CD4-positive, alpha-beta T cell treated with Interleukin-17A for 1 hour (primary cell): ENCODE measurements at places on chromosomes 7 and 10.

GRCh38 chr10:112286837-112287818, 3.9 kb downstream of the TECTB start:
- no peak for DNase-seq

GRCh38 chr10:48813825-48814224, 125.8 kb downstream of the LRRC18 start:
- DNase-seq = no peak

DNA sequence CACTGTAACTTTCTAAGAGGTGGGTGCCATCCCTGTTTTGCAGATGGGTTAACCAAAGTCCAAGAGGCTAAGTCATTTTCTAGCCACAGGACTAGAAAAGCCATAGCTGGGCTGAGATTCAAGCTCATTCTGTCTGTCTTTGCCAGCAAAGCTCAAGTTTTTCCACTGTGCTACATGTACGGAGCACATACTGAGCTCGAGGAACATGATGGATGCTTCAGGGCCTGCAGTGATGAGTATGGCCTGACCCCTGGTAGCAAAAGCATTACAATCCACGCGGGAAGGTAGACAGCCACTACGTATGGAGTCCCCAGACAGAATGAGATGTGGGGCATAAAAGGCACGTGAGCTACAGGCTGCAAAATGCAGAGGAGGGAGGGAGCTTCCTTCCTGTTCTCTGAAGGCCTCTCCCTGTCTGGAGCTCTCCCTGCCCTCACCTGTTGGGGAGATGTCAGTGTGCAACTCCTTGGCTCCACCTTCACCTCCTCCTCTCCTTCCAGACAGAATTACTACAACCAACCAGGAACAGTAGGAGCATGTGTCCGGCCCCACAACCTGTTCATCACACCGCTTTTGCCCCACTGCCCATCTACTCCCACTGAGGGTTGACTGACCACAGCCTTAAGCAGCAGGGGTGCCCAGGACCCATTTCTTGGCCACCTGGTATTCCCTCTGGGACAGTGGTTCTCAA, 16.4 kb downstream of the ITPRIP start:
- DNase-seq = no peak

DNA sequence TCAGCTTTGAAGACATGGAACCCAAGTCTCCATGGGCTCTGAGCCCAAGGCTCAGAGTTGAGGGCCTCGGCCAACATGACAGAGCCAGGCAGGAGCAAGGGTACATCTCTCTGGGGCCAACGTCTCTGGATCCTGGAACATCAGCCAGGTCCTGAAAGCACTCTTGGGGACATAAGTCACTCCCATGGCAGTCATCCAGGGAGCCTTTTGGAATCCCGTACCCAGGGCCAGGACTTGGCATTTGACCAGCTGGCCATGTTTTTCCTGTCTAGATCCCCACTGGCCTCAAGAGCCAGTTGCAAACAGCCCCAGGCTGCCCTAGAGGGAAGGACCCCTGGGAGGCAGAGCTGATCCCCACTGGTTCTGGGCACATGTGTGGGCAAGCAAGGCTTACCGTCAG, 4.3 kb upstream of the CXCL12 start:
- DNase-seq = no peak

- no peak for DNase-seq
These were observed 1066.5 kb downstream of the TYW1 start for GRCh38 chr7:68063171-68063570.

DNA sequence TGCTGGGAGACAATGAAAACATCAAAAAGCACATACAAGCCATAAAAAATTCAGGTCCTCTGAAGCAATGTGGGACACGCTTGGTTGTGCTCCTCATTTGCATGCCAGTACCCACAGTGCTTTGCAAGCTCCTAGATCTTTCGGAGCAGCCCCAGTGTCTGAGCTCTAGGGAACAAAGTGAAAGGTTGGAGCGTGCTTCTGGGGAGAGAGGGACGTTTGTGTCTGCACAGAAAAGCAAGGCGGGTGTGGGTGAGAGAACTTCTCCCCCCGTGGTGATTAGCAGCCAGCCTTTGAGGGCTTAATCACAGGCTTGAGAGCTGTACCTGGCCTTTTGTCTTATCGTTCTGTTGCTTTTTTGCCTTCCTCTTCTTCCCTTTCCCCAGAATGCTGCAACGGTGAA, 76.7 kb upstream of the HABP2 start:
- no peak for DNase-seq

DNA sequence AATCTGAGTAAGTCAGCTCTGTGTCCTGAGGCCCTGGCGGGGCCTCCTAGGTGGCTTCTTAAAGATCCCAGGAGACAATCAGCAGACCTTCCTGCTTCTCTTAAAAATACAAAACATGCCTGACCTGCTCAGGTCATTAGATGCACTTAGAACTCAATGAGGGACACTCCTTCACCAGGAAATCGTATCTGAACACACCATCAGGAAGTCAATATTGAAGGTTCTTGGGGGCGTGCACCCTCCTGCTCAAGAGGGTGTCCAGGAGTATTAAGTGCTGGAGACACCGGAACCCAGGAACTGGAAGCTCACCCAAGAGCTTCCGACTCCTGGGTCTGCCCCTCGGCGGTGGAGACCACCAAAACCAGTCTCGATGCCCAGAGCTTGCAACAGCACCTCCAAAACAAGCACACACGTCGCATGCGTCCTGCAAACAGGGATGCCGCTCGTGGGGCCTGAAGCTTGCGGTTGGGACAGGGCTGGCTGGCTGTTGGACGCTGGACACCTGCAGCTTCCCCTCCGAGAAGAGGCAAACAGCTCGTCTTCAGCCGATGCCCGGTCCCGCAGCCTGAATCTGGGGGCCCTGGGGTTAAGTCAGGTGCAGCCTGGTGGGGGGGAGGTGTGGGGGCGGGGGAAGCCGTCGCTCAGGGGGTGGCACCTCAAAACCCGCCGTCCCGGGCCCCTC, 803 bp downstream of the RAPGEF5 start:
- DNase-seq = no peak

DNA sequence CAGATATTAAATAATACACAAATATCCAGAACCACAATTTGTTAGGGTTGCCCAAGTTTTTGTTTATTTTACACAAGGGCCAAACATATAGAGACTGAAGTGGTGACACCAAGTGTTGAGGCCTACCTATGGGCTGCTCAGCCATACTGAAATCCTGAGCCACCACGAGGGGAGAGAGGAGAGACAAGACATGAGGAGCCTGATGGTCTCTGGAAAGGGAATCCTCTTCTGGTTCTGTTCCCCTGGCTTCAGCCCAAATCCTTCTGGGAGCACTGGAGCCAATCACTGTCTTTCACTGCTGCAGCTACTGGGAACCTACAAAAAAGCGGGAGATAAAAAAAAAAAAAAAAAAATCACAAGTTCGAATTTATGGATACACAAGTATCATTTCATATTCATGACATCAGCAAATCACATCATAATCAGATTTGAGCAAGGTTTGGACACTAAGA, 1.9 kb downstream of the SKIDA1 start:
- DNase-seq = no peak

DNA sequence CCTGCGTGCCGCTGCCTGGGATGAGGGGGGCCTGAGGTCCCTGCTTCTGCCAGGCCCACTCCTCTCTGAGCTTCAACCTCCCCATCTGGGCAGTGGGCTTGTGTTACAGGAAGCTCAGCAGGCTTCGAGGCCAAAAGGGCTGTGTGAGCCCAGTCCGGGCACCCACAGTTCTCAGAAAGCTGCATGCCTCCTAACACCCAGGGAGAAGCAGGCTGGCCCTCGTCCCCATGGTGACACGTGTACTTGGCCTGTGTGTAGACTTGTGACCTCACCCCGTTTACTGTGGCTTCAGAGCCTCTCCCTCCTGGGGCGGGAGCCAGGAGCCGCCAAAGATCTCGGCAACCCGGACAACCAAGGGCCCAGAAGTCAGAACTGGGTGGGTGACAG, 2.2 kb upstream of the GRIFIN start:
- no peak for DNase-seq

- DNase-seq = peak; percentile 22
These were observed 27.9 kb downstream of the MTURN start for GRCh38 chr7:30162622-30163124.

- DNase-seq = no peak
These were observed 114.7 kb upstream of the AHR start for GRCh38 chr7:17183630-17184328.

GRCh38 chr7:72217151-72217550, 195.0 kb downstream of the CALN1 start:
- DNase-seq = no peak

DNA sequence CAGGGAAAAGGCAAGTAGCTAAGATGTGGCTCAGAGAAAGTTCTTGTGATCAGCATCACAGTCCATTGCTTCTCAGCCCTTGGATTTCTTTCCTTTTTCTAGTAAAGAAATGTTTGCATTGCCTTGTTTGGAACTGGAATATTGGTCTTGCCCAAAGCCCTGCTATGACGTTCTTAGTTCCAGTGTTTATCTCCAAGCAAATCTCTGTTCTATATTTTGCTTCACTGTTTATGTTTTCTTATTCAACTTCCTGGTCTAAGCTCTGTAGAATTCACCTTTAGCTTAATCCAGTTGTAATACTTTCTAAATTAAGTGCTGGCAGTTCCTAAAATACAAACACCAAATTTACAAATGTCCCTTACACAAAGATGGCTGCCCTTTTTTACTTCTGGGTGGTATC, 88.7 kb upstream of the ZNF438 start:
- DNase-seq = no peak

- DNase-seq = no peak
These were observed 332.0 kb downstream of the NXPH1 start for GRCh38 chr7:8765374-8765773.

DNA sequence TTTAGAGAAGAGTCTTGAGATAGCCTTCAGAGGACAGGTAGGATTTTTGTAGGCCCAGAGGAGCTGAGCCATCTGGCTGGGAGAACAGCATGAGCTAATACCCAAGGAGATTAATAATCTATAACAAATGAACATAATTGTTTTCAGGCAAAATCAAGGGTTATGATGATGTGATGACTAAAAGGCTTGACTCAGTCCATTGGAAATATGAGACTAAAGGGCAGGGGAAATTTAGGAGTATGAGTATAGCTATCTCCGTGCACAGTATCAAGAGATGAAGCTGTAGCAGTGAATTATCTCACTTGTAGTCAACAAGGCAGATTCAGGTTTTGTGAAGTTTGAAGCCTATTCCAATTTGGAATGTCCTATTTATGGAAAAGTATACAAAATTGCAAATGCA, 40.1 kb downstream of the CSTF2T start:
- DNase-seq = no peak

- DNase-seq = no peak
These were observed 70.6 kb downstream of the STK17A start for GRCh38 chr7:43653466-43653865.

- no peak for DNase-seq
These were observed 103.0 kb upstream of the DNAAF5 start for GRCh38 chr7:623464-623863.

- DNase-seq = no peak
These were observed 154.3 kb upstream of the SEMA3D start for GRCh38 chr7:85341121-85341520.

DNA sequence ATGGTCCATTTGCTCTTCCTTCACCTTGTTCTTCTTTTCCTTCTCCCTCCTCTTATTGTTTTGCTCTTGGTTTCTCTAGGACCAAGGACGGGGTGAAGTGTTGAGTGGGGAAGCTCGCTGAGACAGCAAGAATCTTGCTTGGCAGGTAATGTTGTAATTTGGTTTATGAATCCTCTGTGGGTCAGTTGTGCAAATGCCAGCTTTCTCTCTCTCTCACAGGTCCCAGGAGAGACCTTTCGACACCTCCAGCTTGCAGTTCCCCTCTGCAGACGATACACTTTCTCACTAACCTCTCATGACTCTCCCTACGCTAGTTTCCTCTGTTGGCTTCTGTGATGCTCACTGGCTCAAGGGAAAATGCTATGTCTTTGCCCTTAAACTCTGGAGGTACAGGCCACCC, 77.0 kb downstream of the FRMD4A start:
- no peak for DNase-seq

DNA sequence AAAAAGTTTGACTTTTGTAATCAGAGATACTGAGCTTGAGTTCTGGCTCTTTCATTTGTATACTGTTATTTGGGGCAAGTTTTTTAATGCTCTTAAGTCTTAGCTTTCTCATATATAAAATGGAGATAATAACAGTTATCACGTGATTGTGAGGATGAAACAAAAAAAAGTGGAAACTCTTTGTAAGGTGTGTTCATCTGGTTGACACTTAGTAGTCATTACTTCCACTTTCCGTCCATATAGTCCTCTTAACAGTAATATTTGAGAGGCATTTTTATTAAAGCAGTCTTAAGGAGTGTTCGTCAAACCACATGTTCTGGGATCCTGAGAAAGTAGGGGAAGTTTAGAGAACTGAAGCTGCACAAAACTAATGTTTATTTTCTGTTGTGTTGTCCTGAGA, 65.6 kb downstream of the PTEN start:
- DNase-seq = no peak

DNA sequence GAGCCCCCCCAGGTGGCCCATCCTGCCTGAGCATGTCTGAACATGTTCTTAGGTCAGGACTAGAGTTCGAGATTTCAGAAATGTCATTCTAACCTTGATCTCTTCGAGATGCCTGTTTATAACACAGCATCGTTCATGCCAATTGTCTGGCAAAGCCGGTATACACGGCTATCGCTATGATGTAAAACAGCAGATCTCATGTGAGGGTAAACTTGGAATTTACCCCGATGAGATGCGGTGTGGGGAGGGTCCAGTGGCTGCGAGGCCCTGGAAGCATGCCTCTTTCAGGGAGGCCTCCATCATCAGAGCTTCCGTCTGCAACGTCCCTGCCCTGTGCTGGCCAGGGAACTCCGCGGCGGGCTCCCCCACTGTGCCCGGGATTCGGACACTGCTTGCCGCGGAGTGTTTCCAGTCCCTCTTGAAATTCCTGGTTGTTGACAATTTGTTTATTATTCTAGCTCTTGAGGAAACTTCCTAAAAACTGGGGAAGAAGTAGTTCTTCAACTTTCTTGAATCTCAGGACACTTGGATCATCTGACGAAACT, 168.6 kb upstream of the RHEB start:
- no peak for DNase-seq

DNA sequence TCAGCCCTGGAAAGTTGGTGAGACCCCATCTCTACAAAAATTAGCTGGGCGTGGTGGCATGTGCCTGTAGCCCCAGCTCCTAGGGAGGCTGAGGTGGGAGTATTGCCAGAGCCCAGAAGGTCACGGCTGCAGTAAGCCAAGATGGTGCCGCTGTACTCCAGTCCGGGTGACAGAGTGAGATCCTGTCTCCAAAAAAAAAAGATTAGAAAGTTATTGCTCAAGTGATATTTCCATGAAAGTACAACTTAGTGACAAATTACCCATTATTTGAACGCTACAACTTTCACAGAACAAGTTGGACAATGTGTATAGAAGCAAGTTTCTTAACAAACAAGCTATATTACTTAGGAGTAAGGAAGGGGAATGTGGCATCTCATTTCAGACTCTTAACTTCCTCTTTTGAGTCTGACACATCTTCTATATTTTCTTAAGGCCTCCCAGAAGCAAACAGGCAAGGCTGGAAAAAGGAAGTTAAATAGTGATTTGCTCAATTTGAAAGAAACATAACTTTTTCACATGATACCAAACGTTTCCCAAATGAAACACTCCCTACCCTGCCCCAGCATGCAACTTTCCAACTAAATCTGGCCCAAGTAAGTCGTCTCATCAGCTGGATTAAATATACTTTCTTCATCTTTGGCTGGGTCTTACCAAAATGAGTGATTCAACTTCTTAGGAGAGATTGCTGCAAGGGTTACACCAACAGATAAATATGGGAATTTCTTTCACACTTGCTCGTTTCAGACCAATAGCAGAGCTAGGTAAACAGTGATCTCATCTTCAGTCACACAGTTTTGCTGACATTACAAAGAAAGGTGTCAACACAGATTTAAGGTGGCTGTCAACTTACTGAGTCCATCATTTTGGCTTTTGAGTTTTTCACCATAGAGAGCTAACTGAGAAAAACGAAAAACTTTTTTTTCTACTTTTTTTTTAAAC, 66.3 kb upstream of the KLF6 start:
- DNase-seq = peak; percentile 67
